Central memory CD4-positive, alpha-beta T cell (primary cell): ENCODE measurements at places on chromosomes 3 and 15.

- DNase-seq: no peak
These were observed 86.3 kb upstream of the TCF12 start for GRCh38 chr15:56832125-56832524.

DNA sequence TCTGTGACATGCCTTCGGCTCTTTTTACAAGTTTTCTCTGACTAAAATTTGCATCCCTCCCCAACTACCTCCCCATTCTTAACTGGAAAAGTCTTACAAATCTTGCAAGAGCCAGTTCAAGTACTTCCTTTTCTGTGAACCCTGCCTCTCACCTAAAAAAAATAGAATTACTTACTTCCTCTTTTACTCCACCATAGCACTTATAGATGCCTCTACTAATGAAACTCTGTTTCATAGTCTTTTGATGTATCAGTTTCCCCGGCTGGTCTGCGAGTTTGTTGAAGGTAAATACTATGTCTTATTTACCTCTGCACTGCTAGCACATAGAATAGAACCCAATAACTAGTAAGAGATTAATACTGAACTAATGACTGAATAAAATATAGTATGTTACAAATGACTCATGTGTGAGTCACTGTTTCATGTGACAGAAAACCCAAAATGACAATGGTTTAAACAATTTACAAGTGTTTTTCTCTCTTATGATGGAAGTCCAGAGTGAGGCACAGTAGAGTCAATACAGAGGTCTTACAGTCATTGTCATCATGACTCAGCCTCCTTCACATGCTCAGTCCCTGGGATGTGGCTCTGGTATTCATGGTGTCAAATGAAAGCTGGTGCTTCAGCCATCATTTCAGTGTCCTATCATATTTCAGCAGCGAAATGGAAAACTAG lies 393.5 kb downstream of the RSL24D1 start:
- no peak for DNase-seq

DNA sequence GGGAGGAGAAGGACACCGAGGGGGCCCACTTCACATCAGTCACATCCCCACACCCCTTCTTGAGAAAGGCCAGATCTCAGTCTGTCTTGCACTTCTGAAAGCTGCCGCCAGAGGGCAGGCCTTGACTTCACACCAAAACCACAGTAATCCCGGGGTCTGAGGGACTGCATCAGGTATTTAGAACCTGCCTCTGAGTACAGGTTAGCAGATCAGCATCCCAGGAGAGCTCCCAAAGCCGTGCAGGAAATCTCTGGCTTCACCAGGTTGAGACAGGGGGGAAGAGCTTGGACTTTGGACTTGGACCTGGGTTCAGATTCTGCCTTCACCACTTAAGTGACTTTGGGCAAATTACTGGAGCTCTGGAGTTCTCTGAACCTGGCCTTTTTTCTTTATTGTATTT lies 50.3 kb downstream of the LHFPL4 start:
- DNase-seq: peak; percentile 46

DNA sequence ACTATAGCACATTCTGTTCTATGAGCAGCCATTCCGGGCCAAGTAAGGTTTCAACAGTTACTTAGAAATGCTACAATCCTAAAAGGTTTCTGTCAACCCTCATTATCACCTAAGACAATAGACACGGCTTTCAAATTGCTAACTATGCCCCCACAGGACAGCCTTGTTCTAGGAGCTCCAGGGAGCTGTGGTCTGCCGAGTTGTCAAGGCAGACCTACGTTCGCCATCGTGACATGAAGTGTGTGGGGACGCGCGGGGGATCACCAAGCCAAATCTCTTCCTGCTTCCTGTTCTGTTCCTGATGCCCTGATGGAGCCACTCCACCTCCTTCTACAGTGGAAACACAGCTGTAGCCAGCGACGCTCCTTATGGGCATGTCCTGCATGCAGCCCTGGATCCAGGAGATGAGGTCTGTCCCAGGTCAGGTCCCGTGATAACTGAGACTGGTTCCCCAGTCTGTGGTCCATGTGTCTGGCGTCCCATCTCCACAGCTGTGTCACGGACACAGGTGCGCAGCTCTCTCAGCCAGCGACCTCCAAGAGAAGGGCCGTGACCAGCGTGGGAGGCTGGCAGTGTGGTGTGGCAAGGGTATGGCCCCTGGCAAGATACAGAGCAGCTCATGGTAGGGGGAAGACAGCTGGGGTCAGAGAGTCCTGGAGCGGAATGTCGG lies 82.8 kb downstream of the PCSK6 start:
- no peak for DNase-seq

GRCh38 chr3:151384741-151385174 lies at the start of gene P2RY12:
Gene P2RY12, minus strand, starts transcription at chr3:151384753. Its CDS starts 45,908 bp downstream, at chr3:151338845.
- DNase-seq: no peak

GRCh38 chr3:193831495-193832455 lies 238.8 kb downstream of the OPA1 start:
- DNase-seq: no peak

DNA sequence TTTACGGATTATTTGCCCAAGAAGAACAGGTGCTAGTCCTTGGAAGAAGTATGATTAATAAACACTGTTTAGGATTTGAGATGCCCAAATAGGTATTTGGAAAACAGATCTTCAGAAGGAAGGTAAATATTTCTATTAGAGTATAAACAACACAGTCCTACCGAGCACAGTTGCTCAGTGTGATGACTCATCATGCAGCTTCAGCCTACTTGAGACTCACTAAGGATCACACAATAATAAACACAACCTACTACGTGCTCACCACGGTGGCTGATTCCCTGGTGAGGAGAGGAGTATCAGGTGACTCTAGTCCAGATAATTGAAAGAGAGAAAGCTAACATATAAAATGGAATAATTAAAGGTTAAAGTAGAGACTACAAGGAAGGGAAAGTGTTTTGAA lies 72.0 kb downstream of the PDZRN3 start:
- no peak for DNase-seq

- DNase-seq: no peak
These were observed 56.7 kb upstream of the LMOD3 start for GRCh38 chr3:69178838-69179739.

DNA sequence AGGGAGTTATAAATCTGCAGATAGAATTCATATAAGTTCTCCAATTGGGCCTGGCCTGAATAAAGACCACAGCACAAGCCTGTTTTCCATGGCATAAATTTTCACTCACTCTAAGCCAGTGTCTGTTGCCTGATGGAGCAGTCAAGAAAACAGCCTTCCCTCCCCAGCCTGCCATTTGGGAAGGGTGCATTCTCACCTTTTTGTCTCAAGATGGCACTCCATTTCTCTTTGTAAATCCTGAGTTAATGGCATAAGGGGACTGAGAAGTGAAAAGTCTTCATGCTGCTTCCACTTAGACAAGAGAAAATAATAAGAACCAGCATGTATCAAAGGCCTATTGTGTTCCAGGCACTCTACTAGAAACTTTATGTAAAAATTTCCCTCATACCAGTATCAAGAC lies 115.6 kb upstream of the MANF start:
- DNase-seq: no peak

DNA sequence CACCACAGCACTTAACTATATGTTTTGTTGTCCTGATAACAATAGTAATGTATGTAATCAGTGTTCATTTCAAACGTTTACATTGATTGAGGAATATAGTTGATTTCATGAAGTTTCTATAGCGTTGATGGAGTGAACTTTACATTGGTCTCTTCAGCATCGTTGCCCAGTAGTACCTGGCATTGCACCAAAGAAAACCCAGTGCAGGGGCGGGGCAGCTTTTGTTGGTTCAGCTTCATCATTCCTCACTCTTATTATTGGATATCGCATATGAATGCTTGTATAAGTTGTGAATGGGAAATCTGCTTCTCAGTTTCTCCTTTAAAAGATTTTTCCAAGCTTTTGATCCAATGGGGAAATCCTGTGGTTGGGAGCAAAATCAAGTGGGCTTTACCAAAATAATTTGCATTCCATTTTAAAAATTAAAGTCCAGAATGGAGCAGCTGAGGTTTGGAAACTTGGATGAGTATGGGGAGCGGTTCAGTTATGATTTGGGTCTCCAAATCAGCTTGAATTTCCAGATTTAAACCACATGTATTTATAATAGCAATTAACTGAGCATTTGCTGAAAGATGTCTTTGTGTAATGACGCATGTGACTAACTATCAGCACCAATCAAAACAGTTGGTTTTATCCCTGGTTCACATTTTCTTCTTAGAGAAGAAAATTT lies 213.7 kb downstream of the ALCAM start:
- no peak for DNase-seq

DNA sequence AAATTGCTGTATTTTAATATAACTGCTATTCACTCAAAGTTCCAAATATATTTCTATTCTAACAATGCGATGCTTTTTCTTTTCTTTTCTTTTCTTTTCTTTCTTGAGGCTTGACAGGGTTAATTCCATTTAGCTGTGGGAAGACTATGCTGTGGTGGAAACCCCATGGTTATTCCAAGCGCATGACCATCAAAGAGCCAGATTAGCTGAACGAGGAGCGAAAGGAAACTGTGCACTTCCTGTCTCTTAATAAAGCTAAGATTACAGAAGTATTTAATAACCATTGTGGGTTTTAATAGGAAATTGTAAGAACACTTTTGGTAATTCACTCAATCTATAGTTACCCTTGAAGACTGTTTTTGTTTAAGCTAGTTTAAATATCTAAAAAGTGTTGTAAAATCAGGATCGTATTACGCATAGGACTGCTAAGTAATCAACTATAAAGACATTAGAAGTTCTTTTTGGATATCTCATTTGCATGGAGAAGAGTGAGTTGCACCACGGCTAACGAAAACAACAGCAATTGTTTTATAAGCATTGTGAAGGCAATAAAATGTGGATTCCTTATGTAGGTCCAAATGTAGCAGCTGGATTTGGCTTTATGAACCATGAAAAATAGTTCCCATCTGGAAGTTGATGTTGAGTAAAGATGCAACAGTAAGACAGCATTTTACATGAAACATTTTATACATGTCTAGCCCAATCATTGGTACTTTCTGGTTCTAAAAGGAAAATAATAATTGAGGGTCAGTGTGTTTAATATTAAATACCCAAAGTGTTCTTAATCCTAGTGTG lies 105.4 kb downstream of the ZIC1 start:
- no peak for DNase-seq

DNA sequence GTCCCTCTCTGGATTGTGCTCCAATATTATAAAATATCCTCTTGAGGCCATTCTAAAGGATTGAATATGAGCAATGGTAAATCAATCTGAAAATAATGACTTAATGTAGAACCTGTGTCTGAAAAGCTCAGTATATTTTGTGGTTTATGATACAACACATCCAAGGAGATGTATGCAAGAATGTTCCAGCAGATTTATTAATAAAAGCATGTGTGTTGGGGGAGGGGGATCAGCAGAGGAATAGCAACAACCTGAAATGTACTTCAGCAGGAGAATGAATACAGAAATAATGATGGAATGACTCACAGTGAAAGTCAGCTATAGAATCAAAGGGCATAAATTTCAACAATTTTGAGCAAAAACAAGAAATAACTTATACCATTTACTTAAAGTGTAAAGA lies 56.7 kb upstream of the NUDT16 start:
- no peak for DNase-seq

GRCh38 chr15:99970891-99971430 lies 237.7 kb upstream of the LYSMD4 start:
- DNase-seq: no peak

DNA sequence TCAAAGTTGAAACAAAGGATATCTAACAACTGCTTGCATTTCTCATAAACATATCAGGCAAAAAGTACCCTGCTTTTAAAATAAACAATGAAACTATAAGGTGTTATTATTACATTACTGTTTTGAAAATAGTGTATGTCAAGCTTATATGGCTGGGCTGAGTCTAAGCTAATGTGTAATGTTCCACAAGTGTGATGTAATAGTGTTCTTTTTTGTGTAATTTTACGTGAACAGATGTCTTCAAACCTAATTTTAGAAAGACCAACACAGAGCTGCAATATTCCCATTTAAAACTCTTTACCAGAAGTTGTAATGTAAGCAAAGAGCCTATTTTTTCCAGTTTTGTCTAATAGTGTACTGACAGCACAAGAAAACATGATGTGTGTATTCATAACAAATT lies 34.0 kb downstream of the MINDY2 start:
- no peak for DNase-seq

DNA sequence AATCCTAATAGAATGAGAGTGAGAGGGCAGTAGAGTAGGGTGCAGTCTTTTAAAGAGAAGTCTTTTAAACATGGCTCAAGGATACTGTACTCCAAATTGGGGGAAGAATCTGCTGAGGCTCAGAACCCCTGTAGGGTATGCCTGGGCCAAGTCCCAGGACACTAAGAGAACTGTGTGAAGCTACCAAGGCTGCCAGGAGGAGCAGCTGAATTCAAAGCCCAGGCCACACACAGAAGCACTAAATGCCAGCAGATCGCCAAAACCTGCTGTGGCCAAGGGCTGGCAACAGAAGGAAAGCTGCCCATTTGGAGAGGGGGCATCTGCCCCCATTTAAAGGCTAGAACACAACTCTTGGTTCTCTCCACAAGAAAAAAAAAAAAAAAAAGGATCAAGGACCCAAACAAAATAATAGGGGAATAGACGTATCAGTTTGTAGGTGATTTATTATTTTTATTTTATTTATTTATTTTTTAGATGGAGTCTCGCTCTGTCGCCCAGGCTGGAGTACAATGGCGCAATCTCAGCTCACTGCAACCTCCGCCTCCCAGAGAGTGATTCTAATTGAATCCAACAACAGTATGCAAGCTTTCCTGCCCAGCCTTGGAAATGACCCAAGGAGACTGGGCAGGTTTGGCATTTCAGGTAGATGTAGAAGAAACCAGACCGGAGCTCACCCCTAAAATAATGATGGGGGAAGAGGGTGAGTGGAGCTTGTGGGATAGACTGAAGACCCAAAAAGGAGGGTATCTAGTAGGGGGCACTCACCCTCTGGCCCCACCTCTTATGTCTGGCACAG lies 279.0 kb upstream of the WNT5A start:
- DNase-seq: no peak

DNA sequence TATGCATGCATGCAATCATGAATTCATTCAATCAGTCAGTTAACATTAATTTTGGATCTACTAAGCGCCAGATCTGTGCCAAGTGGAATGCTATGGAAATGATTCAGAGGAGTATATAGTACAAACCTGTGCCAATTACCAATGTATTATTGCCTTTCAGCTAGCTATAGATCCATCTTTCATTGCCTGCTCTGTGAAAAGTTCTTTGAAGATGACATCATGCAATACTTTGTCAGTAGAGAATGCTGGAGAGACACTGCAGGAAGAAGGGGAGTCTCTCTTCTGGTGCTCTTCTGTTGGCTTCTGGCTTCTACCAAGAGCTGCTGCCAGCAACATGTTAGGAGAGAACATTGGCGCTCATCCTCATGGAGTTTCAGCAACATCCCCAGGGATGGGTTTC lies 81.0 kb upstream of the LMCD1 start:
- DNase-seq: no peak

DNA sequence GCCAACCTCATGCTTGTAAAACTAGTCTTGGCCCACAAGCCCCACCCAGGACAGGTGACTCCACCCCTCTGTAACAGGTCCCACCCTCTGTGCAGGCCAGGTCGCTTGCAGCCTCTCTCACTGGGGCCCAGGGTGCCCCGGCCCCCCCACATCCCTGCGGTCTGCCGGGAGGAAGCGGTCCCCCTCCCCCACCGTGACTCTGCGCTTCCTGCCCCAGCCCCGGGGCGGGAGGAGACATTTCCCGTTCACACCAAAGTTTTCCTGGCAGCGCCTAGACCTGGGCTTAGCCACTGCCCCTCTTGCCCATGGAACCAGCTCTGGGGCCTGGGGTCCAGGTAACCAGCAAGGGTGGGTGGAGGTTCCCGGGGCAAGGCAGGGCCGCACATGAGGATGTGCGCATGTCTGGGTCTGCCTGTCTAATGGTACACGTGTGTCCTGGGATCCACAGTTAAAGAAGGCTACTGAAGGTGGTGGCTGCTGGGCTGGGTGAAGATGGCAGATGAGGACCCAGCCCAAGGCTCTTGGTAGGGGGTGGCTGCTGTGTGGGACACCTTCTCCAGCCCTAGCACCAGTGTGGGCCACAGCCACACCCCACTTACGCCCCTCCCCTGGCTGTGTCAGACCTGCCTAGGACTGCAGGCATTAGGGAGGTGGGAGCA lies 8.4 kb downstream of the NBEAL2 start:
- peak; percentile 91 for DNase-seq
